ENCODE measurements at places on chromosomes 7 and 10.

- no peak for DNase-seq
Measured at GRCh38 chr10:77915319-77916105, 11.0 kb downstream of the DLG5 start.

GRCh38 chr10:27687326-27687725 lies 58.3 kb downstream of the MKX start:
- DNase-seq = no peak

DNA sequence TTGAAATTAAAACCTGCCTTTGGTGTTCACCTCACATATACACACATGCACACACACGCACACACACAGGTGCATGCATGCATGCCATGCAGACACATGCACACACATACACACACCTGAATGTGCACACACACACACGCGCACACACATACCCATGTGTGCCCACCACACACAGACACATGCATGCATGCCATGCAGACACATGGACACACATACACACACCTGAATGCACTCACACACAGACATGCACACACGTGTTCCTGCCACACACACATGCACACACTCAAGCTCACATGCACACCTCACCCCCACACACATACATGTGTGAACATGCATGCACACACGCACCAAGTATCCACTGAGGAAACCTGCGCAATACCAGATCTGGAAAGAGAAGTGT lies 136.4 kb downstream of the KLF6 start:
- DNase-seq = no peak

DNA sequence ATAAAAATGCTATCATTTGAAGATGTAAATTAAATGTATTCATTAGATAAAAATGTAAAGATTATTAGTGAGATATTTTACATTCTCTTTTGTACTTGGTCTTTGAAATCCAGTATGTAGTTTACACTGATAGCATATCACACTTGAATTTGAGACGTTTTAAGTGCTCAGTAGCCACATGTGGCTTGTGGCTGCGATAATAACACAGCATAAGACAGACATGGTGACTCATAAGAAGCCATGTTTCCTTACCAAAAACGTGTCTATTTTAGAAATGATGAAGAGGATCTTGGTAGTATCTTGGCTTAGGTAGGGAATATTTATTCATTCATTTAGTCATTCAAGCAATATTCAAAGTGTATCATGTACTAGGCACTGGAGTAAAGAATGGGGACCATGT lies 149.3 kb downstream of the POU6F2 start:
- DNase-seq = no peak

GRCh38 chr7:49630513-49630912 lies 142.9 kb upstream of the VWC2 start:
- DNase-seq = no peak

DNA sequence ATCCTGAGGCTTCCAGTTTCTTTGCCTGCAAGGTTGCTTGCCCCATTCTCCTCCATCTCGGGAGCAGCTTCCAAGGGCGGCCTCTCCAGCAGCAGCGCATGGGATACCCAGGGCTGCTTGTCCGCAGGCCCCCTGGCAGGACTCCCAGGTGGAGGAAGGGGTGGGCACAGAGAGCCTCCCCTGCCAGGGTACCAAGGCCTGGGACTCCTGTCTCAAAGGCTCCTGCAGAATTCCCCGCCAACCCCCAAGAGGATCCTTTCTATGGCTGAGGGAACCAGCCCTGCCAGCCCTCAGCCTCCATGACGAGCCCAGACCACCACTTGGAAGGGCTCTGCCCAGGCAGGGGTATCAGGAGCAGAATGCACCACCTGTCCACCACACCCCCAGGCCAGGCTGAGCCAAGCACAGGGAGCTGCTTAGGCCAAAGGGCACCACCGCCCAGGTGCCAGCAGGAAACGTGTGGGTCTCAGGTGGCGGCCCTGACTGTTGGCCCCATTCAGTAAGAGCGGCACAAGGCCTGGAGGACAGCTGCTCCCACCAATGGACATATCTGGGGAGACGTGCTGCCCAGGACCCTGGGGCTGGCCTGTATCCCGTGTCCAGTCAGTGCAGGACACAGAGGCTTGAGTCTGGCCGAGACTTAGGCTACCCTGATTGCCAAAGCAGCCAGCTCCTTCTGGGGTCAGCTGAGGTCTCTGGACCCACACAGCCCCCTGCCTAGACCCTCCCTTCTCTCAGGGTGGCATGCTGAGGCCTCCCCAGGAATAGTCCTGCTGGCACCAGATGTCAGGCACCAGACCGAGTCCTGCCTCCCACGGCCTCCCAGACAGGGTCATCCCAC lies 33.8 kb upstream of the INPP5A start:
- no peak for DNase-seq

GRCh38 chr10:1211844-1212570 lies 155.8 kb downstream of the WDR37 start:
- no peak for DNase-seq

- no peak for DNase-seq
Measured at GRCh38 chr7:19930051-19930450, 156.6 kb upstream of the TMEM196 start.

GRCh38 chr10:123621916-123622315 lies 44.2 kb upstream of the GPR26 start:
- no peak for DNase-seq

DNA sequence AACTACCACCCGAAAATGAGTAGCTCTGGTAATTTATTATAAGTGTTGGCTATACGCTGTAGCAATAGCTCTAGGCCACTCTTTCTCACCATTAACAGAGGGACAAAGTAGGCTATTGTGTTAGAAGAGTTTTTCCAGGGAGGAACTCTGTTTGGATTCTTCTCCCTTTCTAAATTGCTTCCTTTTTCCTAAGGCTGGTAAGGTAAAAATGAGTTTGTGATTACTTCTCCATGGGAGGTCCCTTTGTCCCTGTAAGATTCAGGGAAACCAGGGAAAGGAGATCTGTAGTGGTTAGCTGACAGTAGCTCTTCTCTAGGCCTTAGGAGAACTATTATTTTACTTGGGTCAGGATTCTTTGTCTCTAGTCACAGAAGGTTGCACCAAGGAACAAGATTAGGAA lies 23.2 kb upstream of the SEMA3E start:
- no peak for DNase-seq

DNA sequence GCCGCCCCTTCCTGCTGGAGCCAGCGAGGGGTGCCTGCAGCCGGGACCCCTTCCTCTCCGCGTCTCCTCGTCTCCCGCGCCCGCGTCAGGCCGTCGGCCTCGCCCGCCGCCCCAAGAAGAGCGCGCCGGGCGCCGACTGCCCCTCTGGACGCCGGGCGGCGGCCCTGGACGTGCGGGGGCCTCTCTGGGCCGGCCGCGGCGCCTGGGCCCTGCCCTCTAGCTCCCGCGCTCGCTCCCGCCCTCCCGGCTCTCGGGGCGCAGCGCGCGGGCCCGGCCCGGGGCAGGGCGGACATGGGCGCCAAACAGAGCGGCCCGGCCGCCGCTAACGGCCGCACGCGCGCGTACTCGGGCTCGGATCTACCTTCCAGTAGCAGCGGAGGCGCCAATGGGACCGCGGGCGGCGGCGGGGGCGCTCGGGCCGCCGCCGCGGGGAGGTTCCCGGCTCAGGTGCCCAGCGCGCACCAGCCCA lies 704 bp downstream of the ZNRF2 start:
- DNase-seq = peak; percentile 30

GRCh38 chr10:81917666-81918065 lies 42.7 kb downstream of the NRG3 start:
- DNase-seq = no peak

- no peak for DNase-seq
Measured at GRCh38 chr10:128972036-128972405, 495.0 kb upstream of the MGMT start.

DNA sequence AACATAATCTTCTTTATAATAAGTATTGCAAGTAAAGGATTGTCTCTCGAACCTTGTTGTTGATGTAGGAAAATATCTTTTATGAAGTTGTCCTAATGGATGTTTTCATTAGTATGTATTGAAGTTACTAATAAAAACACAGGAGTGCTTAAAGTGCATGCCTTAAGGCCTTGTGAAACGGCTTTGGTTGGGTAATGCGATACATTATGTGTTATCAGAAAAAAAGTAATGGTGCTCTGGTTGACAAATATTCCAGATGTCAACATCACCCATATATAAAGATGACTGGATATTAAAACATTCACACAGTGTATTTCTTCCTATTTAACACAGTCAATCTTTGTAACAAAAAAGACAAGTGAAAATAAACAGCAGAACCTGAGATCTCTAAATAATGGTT lies 310.7 kb downstream of the PRKG1 start:
- peak; percentile 27 for DNase-seq

DNA sequence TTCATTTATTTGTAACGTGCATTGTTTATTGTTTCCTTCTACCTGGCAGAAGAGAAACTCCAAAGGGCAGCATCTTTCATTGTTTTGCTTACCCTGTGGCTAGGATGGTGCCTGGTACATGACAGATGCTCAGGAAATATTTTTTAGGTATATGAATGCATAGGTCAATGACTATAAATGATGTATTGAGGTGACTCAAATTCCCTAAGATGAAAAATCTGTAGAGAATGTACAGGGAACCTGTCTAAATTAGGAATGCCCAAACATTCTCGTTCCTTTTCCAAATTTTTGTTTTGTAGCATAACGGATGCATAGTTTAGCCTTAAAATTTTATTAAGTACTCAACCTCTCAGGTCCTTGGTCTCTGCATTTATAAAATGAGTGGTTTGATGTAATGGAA lies 71.6 kb downstream of the NRP1 start:
- no peak for DNase-seq

DNA sequence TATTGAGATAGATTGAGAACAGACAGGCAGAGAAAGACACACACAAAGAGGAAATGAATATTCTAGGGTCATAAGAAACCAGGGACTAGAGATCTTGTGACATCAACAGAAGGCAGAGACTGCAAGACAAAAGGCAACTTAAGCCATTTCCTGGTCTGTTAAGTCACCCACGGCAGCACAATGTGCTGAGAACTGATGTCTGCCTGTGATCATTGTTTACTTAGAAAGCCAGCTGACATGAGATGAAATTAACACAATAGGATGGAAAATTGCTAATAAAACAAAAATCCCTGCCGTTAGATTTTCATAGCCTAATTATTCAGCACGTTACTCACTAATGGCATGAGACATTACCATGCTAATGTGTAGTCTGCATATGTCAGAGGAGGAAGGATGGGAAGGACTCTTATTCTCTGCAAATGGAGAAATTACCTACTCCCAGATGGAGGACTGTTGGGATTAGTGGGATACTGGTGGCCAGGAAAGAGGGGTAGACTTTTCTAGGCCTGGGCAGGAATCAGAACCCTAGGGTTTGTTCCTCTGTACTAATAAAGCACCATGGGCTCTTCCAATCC lies 191.3 kb upstream of the PODXL start:
- no peak for DNase-seq

DNA sequence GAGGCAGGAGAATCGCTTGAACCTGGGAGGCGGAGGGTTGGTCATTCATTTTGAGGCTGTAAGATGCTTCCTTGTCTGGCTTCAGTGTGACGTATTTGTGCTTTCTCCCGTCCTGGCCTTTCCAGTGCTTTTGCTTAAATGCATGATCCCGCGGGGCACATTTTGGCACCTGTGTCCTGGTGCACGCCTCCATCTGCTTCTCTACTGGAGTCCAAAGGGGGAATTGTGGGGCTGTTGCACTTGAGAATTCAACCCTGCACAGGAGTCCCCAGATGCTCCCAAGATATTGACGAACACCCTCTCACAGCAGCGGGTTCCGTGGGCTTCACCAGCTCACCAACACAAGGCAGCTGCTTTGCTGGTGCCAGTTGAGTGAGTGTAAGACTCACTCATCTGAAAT lies 10.3 kb upstream of the LRRC27 start:
- DNase-seq = no peak

DNA sequence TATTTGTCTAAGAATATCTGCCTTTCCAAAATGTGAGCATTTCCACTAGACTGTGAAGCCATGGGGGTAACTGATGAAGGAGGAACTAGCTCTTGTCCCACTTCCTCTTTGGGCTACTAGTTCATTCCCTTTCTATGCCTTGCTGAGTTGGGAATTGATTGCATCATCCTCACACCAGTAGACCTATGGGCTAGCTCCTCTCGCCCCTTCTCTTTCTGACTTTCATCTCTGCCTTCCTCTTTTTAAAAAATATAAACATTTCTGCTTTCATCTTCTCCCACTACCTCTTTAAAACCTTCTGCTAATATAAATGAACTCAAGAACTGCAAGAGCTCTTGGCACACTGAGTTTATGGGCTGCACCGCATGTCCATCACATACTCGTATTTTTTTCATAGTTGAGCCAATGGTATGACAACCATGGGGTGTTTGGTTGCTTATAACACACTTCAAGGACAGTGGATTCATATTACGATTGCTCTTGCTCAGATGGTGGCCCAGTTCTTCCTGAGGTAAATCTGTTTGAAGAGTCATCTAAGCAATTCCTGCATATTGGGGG lies 182.0 kb downstream of the REEP3 start:
- DNase-seq = peak; percentile 54

DNA sequence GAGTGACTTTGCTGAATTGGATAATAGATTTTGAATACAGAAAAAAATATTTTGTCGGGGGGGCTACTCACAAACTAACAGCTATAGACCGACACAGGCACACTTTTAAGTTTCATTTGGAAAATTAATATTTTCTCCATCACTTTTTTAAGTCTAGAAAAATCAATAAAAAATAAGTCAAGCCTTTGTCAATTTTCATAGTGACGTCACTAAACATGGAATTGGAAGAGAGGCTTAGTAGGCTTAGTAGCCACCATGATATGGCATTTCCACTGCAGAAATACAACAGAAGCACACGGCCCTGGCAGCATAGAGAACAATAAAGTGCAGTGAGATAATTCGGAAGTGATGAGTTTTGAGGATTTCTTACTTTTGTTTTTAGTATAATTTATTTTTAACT lies 357.2 kb downstream of the RPS24 start:
- DNase-seq = no peak

GRCh38 chr10:92656266-92656961 lies 33.3 kb upstream of the HHEX start:
- no peak for DNase-seq
